COR-L47 (cell line): ENCODE measurements at places on chromosomes 1 and 21.
A peak's percentile ranks its signal among the peaks of the same experiment; 100 is the strongest.

- peak; percentile 65 for DNase-seq
Measured at GRCh38 chr1:169109561-169110134, 3.2 kb downstream of the ATP1B1 start.

GRCh38 chr1:197286634-197287033 lies 18.6 kb downstream of the CRB1 start:
- no peak for DNase-seq

DNA sequence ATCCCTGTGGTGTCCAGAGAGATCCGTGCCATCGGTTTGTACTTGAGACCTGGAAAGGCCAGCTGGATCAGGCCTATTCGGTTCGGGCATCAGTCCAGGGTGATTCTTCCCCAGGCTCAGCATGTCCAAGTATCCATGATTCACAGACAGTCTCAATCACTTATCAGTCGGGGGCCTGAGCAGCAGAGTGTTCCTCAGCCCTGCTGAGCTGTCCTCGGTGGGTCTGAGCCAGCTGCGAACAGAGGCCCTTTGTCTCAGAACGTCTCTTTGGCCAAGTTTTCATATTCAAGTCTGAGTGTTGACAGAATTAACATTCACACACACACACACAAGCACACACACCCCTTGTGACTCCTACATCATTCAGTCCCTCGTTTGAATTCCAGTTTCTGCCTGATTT lies 33.4 kb upstream of the OSBPL9 start:
- DNase-seq: no peak

- peak; percentile 10 for DNase-seq
Measured at GRCh38 chr1:209583408-209583807, at the start of gene CAMK1G. Gene CAMK1G, plus strand, starts transcription at chr1:209583714. Its CDS starts 11,270 bp downstream, at chr1:209594984.

GRCh38 chr1:219582865-219583264 lies 30.0 kb downstream of the ZC3H11B start:
- no peak for DNase-seq

DNA sequence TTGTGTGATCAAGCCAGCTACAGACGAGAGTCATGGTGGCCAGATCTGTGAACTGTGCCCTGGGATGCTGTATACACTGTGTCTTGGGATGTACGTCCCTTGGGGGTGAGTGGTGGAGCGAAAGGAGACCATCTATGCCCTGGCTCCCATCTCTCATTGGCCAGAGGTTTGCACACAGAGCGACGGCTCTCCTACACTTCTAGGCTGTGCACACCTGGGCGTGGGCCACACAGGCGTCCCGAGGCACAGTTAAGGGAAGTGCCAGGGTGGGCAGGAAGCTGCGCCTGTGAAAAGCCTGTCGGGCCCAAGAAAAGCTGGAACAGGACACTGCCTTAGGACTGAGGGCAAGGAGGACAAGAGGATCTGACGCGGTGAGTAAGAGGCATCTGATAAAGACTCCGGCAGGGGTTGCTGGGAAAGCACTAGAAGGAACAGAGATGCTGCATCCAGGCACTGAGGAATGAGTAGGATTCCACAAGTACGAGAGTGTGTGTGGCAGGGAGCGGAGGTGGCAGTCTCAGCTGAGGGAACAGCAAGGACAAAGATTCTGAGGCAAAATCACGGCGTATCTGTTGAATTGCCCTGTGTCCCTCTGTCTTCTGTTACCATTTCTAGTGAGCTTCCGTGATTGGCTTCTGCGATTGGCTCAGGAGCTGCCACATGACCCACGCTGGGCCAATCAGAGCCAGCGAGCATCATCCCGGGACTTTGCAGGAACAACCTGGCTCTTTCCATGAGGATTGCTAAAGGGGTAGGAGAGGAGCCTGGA lies 67.9 kb upstream of the ZBTB40 start:
- DNase-seq: no peak

DNA sequence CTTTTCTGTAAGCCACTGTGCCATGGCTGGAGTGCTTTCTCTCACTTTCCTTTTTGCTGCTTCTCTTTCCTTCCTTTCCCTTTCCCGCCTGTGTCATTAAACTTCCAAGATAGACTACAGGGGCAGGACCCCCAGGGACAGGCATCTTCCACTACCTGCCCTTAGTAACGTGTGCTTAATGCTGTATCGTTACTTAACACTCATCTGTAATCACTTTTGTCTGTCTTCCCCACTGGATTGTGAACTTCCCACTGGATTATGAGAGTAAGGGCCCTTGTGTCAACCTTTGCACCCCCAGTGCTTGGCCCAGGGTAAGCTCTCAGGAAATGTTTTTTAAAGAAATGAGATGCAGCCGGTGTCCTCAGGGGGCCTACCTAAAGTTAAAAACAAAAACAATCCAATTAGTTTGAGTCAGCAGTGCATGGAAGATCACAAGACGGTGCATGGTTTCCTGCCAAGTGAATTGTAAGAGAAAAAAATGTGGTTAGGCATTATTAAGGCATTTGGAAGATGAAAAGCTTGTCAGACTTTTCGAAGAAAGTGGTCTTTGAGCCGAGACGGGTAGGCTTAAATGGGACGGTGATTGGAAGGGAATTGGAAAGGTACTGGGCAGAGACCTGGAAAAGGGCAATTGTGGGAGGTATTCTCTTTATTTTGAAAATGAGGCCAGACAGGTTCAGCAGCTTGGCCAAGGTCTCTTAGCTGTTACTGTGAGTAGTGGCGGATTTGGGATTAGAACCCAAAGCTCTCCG lies 958 bp downstream of the LYPLAL1 start:
- DNase-seq: no peak

DNA sequence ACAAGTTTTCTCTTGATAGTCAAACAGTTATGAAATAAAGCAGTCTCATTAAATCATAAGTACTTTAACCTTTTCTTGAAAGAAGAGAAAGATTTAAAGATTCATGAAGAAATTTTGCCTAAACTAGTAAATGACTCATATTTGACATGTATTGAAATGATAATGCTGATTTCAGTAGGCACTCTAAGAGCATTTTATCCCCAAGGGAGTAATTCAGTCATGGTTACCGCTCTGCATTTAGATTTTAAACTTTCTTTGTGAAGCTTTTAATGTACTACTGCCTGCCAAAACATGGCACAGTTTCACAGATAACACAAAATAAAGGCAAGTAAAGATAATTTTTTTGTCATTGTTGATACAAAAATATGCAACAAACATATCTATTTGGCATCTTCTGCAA lies 6.8 kb downstream of the USH2A start:
- no peak for DNase-seq

DNA sequence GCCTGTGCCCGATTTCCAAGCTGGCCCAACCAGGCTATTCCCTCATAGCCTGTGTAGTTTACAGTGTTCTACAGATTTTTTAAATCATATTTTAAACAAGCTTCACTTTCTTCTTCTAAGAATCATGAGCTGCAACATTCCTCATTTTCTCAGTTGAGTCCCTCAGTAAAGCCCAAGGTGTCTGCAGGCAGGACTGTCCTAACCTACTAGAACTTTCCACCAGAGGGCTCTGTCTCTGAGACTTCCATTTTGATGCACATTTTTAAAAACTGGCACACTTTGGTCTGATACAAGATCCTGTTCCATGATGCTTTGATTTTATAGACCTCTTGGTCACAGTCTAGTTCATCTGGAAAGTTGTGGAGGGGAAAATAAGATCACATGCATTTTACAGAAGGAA lies 21.6 kb upstream of the SLAMF6 start:
- no peak for DNase-seq

DNA sequence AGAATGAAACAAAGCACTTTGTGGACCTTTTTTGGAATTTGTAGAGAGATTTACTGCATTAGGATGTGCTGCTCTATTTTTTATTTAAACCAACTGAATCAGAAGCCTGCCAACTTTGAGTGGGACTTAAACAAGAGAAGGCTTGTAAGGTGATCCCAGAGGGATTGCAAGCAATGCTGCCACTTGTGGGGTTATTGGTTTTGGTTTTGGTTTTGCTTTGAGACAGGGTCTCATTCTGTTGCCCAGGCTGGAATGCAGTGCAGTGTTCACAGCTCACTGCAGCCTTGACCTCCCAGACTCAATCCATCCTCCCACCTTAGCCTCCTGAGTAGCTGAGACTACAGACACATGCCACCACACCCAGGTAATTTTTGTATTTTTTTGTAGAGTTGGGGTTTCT lies 32.2 kb upstream of the GNG5 start:
- no peak for DNase-seq

- DNase-seq: no peak
Measured at GRCh38 chr1:22287946-22288520, 145.1 kb upstream of the WNT4 start.

- no peak for DNase-seq
Measured at GRCh38 chr1:184606786-184607185, 147.9 kb downstream of the EDEM3 start.

GRCh38 chr1:230074762-230075161 lies 7.7 kb downstream of the GALNT2 start:
- no peak for DNase-seq

- DNase-seq: no peak
Measured at GRCh38 chr1:201083741-201084140, 28.5 kb downstream of the CACNA1S start.

GRCh38 chr1:243746751-243747150 lies 103.3 kb downstream of the AKT3 start:
- no peak for DNase-seq

DNA sequence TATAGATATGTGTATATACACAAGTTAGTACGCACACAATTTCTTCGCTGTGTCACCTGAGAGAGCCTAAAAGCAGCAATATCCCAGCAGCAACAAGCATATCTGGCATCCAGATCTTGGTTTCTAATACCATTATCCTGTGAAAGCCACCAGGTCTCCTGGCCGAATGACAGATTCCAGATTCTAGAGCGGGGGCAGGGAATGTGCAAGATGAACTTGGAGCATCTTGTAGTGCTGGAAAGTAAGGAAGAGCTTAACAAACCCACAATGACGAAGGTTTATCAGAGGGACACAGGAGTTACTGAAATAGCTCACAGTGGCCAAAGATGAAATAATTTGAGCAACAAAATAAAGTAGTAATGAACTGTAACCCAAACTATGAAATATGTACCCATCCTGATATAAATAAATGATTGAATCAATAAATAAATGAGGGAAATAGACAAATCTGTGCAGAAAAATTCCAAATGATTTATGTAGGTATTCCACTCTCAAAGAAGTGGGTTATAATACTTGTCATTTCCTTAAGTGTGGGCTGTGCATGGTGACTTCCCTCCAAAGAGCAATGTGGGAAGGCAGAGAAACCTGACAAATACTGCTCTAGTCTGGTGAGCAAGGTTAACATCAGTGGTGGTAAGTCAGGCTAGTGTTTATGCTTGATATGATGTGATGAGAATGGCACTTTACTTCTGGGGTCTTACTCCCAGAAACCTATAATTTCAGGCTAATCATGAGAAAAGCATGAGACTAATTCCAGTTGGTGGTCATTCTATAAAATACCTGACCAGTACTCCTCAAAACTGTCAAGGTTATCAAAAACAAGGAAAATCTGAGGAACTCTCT lies 67.9 kb downstream of the LRRC8D start:
- no peak for DNase-seq

- DNase-seq: no peak
Measured at GRCh38 chr1:39969048-39969447, 14.1 kb downstream of the MFSD2A start.

DNA sequence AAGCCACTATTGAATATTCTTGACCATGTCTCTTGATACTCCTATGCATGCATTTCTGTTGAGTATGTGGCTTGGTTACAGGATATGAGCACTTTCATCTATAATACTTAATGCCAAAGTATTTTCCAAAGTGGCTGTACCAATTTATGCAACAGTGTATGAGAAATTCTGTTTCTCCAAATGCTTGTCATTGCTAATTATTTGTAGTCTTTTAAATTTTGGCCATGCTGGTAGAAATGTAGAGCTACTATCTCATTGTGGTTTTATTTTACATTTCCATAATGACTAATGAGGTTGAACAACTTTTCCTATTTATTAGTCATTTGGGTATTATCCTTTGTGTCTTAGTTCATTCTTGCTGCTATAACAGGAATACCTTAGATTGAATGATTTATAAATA lies 71.4 kb upstream of the TSPAN2 start:
- no peak for DNase-seq

DNA sequence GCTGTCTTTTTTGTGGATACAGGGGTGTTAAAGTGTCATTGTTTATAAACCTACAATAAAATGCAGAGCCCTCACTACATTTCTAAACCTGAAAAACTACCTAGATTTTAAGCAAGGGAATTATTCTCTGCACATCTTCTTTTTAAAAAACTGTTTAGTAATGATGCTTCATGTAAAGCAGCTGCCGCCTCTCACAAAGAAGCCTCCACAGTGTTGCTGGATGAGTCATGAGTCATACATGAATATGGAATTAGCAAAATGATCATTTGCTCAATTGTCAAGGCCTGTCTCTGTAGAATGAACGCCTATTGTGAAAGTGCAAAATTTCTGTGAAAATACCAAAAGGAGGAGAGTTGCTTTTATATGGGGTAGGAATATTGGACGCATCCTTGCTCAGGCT lies 259.5 kb upstream of the CHRM3 start:
- no peak for DNase-seq

- no peak for DNase-seq
Measured at GRCh38 chr1:179825798-179826460, 51.7 kb downstream of the TOR1AIP2 start.

- DNase-seq: no peak
Measured at GRCh38 chr1:43995984-43996732, 4.8 kb downstream of the CCDC24 start.

DNA sequence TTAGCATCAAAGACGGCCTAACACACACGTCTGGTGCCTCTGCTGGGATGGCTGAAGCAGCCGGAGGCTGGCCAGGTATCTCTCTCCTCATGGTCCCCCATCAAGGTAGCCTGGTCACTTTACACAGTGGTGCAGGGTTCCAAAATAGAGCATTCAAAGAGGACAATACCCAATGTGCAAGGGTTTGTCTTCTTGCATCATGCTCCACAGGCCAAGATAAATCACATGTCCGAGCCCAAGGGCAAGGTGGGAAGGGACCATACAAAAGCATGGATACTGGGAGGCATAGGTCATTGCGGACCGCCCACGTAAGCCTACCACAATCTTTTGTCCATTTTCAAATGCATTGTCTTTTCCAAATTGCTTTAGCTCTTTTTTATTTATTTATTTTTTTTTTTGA lies 23.8 kb upstream of the TINAGL1 start:
- DNase-seq: no peak
